ENCODE measurements at places on chromosomes 2 and 18.
A peak's percentile ranks its signal among the peaks of the same experiment; 100 is the strongest.

GRCh38 chr2:233976087-233976486, 58.9 kb downstream of the TRPM8 start:
- no peak for DNase-seq

GRCh38 chr2:220748875-220749479, 823.1 kb downstream of the EPHA4 start:
- no peak for DNase-seq

GRCh38 chr2:222057347-222058073, 241.3 kb downstream of the PAX3 start:
- no peak for DNase-seq

DNA sequence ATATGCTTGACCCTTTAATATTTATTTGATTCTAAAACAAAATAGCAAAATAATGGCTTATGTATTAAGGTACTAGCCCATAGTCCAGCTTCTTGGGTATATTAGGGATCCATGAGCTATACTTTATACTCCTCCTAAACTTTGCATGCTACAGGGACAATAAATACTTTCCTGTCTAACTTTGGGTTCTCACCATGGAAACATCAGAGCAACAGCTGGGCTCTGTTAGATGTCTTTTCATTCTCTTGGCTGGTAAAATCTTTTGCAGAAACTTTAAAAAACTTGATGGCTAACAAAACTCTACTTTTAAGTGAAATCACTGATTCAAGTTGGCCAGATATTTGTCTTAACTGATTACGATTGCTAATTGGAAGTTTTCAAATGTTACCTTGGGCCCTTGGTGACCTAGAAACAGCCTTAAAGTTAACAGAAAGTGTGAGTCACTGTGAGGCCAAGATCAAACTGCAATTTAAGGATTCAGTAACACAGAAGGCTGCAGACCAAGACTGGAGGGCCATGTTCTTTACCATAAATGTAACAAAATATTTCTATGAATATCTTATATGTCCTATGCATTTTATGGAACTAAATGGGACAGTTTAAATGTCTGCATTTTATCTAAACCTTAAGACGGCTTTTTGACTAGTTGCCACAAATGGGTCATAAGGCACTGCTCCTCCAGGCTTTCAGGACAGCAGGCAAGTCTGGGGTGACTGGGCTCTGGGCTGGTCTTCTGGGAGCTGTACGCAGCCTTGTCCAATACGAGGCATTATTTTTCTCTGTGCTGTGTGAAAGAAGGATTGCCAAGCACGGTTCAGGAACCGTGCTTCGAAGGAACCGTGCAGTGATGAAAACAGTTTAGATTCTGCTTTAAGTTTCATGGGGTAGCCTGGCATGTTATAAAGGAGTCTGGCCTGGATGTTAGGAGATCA, 188.5 kb downstream of the TPGS2 start:
- DNase-seq = no peak

DNA sequence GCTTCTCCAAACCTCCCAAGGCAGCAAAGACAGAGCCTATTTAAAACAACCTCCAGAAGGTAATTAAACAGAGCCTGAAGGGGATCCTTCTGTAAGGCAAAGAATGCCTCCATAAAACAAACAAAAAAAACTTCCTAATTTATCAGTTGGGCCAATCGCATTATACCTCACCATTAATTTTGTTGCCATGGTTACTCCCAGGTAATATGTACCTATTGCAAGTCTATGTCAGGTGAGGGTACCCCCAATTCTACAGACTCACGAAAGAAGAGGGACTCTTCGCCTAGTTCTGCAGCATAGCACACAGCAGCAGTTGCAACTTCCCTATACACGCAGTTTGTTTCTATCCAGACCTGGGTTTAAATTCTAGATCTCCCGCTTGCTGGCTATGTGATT, 38.8 kb downstream of the SFXN5 start:
- DNase-seq = no peak

DNA sequence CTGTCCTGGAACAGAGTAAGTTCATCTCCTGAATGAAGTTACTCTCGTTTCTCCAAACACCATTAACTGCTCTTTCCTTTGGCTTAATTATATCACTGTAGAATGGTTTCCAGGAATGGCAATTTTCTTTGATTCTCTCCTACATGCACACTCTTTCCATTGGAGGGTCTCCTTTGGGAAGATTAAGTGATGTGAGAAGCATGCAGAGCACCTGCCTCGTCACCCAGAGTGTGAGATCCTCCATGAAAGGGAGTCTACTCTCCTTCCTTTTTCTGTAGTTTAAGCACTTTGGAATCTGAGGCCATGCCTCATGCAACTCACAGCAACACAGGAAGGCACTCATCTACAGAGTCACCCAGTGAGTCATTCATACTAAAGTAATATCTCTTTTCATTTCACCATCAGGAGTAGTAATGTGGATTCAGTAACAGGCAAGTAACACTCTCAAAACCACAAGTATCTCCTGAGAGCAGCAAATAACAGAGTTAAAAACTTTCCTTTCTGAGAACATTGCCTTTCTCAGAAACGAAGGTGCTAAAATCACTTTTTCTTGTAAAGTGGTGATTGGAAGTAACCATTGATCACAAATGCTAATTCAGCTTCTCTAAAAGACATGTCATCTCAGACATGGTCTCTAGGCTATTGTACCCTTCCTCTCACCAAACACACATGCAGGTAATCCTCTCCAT, 52.8 kb upstream of the IL1RL1 start:
- DNase-seq = peak; percentile 45

DNA sequence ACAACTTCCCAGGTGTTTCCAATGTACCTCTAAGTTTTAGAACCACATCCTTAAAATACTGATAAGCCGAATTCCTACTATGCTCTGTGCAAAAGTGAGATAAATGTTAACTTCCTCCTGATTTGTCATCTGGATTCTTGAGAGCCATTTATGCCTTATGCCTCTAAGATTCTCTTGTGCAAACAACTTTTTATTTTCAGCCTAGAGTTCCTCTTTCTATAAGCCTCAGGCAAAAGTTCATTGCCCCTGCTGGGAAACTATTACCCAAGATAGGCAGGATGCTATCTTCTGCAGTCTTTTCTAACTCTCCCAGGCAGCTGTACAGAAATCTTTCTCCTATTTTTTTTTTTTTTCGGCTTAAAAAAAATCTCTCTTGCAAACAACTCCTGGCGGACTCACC, 216.1 kb downstream of the KCNJ3 start:
- no peak for DNase-seq

- no peak for DNase-seq
Measured at GRCh38 chr2:190994148-190994547, 19.8 kb downstream of the STAT1 start.

- DNase-seq = no peak
Measured at GRCh38 chr2:232434091-232434490, 21.9 kb upstream of the ALPI start.

DNA sequence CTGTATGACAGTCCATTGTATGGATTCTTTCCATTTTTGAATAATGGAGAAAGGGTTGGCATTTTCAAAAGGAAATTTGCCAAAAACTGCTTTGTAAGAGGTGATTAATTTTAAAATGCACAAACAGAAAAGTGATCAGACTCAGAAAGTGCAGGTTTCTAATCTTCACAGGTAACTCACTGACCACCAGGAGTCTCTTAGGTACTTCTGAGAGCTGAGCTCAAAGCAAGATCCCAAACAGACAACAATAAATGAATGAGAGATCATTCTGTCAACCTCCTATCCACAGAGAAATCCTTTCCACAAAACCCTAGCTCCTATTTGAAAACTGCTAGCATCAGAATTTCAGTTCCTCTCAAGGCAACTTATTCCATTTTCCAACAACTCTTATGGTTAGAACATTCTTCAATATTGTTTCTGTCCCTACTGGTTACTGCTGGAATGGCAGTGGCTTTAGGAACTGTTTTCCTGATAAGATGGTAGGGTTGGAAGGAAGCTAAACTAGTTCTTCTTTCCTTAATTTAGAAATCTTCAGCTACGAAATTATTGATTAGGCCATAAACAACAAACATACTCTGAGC, 20.6 kb upstream of the HAAO start:
- DNase-seq = no peak

DNA sequence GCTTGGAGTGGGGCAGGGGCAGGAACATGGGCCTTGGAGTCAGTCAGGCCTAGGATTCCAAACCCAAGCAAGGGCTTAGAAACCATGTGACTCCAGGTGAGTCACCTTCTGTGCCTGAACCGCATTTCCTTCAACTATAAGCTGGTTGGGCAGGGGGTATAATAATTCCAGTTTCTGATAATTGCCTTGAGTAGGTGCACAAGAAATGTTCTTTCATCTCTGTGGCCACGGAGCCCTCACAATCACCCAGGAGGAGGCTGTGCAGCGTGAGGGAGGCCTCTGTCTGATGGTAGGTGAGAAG, 112.1 kb upstream of the HAAO start:
- DNase-seq = no peak

GRCh38 chr2:11329776-11330175, 14.7 kb downstream of the ROCK2 start:
- DNase-seq = no peak
